Stimulated activated CD8-positive, alpha-beta memory T cell treated with anti-CD3 and anti-CD28 coated beads, Interleukin-7, amount 100 ng/mL, for 1 hour (primary cell): ENCODE measurements at places on chromosomes 1 and 21.

- DNase-seq, result no peak
Measured at GRCh38 chr1:167229719-167230385, 9.2 kb downstream of the POU2F1 start.

- DNase-seq, result no peak
Measured at GRCh38 chr21:31644643-31645042, 14.8 kb upstream of the SOD1 start.

DNA sequence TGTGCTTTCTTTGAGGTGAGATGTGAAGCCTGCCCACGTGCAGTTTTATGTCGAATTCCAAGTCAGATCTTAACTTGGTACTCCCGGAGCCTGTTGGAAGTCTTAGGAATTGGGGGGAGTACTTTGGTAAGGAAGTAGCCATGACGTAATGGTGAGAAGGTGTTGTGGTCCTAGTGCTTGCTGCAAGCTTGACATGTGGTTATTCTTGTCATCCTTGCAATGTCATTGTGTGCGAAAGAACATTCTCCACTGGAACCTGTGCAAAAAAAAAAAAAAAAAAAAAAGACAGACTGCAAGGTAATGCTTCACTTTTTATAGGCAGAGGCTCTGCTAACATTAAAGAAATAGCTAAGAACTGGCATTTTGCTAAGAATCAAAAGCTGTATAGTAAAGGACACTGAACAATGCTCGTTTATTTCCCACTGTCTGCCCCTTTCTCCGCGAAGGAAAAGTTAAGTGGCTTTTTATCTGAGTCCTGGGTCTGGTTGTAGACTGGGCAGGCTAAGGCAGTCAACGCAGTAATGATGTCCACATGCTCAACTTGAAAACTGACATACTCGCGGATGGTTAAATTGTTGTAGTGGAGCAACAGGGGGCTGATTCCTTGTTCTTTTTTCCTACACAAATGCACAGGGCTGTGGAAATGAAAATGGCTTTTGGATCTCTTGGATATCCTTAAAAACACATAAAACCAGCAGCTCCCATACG is 2.1 kb downstream of the KAZN start:
- DNase-seq, result no peak

DNA sequence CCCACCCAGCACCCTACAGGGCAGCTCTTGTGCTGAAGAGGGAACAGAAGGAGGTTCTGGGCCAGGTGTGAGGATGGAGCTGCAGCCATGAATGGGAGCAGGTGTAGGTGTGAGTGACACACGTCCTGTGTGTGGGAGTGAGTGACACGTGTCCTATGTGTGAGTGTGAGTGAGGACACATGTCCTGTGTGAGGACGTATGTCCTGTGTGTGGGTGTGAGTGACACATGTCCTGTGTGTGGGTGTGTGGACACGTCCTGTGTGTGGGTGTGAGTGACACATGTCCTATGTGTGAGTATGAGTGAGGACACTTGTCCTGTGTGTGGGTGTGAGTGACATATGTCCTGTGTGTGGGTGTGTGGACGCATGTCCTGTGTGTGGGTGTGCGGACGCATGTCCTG is 26.4 kb downstream of the MEGF6 start:
- no peak for DNase-seq

GRCh38 chr1:99532276-99532580 is 113.7 kb upstream of the PALMD start:
- DNase-seq, result no peak

- DNase-seq, result no peak
Measured at GRCh38 chr21:29289317-29289716, 9.4 kb upstream of the BACH1 start.
